GM23338 (cell line): ENCODE measurements at places on chromosomes 11 and 22. TPM values are rescaled to one million over a fixed set of nuclear protein-coding genes. Genes with fewer than 3 reads are reported as not detected.

The OR52N4 gene
- 0.27 TPM in 1 of 2 replicates, not detected in the other for total RNA-seq

The PHF21B gene
- total RNA-seq: 127 and 149 TPM in 2 replicates

DNA sequence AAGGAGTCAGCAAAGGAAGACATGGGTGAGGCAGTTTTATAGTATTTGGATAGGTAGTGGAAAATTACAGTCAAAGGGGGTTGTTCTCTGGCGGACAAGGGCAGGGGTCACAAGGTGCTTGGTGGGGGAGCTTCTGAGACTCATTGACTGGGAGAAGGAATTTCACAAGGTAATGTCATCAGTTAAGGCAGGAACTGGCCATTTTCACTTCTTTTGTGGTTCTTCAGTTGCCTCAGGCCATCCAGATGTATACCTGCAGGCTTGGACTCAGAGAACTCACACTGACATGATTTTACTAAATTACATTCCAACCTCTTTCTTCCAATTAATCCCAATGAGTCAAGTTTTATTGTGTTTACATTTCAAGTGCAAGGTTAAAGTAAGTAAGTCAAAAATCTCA is 240.5 kb upstream of the API5 start:
- peak; percentile 21 for DNase-seq

GRCh38 chr22:29143941-29144785 is 61.5 kb upstream of the EMID1 start:
- no peak for DNase-seq

DNA sequence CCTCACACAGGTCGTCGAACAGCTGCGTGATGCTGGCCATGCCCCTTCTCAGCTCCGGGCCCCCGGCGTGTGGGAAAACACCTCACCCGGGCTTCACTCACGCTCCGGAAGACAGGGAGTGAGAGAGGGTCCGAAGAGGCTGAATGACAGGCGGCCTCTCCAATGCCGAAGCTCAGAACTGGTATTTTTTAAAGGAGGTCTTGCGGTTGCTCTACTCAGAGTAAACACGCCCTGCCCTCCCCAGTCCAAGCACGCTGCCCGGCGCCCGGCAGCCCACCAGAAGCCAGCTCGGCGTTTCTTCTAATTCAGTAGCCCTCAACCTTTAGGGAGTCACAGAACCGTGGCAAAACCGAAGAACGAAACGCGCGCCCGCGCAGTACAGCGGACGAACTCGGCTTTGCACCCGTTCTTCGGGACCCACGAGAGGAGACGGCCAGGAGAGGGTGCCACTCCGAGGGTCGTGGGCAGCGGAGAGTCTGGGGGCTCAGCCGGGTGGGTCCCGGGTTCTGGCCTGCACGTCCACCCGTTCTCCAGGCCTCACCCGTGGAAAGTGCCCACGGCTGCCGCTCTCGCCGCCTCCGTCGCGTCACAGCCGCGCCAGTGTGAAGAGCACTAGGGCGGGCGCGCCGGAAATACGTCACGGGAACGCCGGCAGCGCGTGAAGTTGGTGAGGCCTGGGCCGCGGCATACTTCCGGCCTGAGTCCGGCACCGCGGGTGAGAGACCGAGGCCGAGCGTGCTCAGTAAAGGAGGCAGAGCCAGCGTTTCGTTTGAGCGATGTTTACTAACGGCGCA is at the start of gene TUBGCP6:
TSS of gene TUBGCP6 (minus strand) at position 604 of the 794 bp plus-strand sequence. CDS start at position 40, 564 bp downstream.
- DNase-seq: peak; percentile 98

GRCh38 chr22:40206561-40206960 is 28.8 kb downstream of the TNRC6B start:
- no peak for DNase-seq

GRCh38 chr11:76329983-76330382 is 50.9 kb downstream of the THAP12 start:
- DNase-seq: no peak

DNA sequence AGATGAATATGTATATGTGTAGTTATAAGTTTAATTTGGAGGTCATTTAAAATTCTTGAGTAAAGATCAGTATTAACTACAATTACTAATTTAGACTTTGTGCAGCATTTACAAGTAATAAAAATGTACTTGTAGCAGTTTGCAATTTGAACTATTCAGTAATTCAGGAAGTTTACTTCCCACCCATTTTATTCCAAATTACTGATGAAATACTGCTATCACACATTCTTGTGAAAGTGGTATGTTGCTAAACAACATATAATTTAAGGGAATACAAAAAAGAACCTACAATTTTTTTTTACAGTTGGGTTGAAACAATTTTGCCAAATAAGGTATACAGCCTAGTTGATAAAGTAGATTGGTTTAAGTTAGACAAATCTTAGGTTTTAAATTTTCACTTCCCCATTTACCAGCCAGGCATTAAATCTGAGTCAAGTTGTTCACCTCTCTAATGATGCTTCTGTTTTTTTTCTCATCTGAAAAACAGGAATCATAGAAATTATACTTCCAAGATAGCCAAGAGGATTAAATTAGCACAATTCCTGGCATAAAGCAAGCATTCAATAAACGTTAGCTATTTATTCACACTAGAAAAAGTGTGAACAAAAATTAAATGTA is 45.3 kb downstream of the ZBTB44 start:
- DNase-seq: no peak

GRCh38 chr22:42758931-42759629 is 38.4 kb upstream of the A4GALT start:
- DNase-seq: peak; percentile 34

DNA sequence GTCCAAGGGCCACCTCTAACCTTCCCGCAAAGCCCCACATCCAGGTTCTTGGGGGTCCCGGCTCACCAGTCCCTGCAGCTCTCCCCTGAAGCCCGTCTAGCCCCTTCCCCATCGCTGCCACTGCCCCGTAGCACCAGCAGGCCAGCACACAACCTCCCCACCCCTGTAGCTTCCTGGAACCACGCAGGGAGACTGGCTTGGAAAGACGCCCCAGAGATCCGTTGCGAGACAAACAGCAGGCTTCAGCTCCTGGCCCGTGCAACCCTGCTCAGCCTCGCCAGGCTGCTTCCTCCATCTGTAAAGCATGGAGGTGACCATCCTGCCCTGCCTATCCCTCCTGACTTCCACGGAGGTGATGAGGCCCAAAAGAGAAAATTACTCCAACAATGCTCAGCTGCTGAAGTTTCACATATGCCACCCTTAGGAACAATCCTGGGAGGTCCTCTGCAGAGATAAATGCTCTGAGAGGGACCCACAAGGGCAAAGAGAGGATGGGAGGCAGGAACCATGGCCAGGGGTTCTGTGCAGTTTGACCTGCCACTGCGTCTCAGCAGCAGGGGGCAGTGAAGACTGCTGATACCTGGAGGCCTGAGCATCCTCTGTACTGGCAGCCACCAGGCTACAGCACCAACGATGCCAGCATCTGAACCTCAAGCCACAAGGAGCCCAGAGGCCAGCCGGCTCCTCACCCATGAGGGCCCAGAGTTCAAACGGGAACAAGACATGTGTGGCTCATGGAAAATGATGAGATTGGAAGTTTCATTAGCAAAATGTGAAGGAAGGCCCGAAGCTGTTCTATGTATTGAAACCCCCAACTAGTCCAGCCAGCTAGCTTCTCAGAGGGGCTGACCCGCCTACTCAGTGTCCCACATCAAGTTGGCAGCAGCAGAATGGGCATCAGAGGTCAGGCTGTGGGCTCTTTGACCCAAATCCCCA is 16.1 kb downstream of the DGCR2 start:
- peak; percentile 51 for DNase-seq

- no peak for DNase-seq
Observed at GRCh38 chr22:24006207-24006913, 1.1 kb upstream of the GSTT4 start.

- DNase-seq: no peak
Observed at GRCh38 chr11:4569075-4569474, 12.5 kb upstream of the OR52I2 start.

DNA sequence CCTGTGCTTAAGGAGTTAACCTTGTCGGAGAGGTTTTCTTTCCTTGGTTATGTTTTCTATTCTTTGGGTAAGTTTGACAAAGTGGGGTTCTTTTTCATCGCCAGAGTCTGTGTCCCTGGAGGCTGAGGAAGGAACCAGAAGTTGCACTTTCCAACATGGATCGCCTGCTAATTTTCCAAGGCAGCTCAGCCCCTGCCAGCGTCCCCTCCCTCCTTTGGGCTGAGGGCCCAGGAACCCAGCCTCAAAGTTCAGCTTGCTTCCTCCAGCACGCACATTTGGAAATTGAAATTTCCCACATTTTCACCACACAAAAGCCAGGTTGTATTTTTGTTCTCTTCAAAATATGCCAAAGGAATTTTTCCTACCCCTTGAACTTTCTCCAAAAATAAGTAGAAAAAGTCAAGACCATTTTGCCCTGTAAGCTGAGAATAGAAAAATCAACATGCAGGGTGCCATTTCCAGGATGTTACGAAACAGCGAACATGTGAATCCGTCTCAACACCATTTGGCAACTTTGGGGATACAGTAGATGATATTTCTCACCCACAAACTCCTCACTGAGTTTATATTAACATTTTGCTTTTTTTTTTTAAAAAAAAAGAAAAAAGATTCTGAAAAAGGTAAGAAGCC is 343.5 kb downstream of the TENM4 start:
- no peak for DNase-seq

- DNase-seq: no peak
Observed at GRCh38 chr11:119671561-119672015, 57.4 kb downstream of the NECTIN1 start.
